ENCODE measurements at places on chromosomes 13 and 19. TPM values are rescaled to one million over a fixed set of nuclear protein-coding genes. Genes with fewer than 3 reads are reported as not detected.

DNA sequence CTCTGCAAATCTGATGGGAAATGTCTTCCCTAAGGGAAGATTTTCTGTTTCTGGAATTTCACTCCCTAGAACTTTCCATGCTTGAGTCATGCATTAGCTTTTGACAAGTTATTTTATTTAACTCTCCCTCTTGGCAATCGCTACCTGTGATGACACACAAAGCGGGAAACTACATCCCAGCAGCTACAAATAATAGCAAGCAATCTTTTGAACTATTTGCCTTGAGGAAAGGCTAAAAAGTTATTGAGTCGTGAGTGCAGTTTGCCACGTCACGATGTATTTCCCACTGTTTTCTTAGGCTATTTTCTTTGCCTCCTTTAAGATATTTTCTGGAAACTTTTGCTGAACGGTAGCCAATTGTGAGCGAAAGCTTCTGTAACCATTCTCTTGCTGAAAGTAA, 353.3 kb upstream of the HTR2A start:
- DNase-seq, result no peak

GRCh38 chr13:110479215-110479545, 82.3 kb downstream of the RAB20 start:
- no peak for DNase-seq

DNA sequence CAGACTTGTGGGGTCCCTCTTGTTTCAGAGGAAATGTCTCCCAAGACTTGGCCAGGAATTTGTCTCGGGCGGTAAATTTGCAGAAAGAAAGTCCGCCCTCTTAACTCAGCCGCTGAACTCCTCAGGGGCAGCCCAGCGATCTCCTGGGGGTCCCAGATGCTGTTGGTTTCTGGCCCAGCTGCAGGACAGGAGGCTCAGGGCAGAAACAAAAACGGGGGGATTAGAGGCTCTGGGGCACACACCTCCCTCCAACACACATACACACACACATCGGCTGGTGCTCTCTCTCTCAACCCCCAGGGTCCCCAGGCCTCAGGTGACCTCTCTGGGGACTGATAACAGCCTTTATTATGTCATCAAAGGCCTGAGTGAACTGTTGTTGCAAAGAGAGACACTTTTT, 7.1 kb downstream of the ARHGEF18 start:
- DNase-seq, result no peak

DNA sequence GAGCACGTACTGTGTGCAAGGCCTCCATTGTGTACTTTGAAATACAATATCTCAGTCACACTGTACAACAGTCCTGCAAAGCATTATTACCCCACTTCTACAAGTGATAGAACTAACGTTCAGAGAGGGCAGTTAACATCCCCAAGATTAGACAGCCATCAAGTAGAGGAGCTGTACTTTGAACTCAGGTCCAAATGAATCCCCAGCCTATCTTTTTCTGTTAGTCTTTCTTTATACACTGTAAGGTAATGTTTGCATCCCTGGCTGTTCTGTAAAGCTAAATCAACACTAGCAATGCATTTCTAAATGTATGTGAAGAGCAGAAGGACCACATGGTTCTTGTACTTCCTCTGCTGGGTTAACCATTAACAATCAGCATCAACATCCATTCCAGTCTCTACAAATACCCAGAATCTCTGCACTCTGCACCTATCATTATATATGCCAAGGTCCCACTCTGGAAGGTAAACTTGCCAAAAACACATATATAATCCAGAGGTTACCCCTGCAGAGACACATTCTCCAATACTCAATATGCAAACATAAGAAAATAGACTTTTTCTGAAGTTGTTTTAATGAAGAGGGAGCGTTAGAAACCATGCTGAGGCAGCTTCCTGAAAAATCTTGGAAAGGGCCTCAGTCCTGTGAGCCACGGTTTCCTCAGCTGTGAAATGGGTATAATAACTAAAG, 182.3 kb downstream of the MZT1 start:
- DNase-seq, result no peak

- no peak for DNase-seq
These were observed 28.1 kb downstream of the SMARCA4 start for GRCh38 chr19:10988921-10989320.

- no peak for DNase-seq
These were observed 115.2 kb downstream of the OLFM4 start for GRCh38 chr13:53143757-53144339.

GRCh38 chr19:50557009-50557613, 11.1 kb downstream of the LRRC4B start:
- DNase-seq, result no peak

- no peak for DNase-seq
These were observed 24.9 kb upstream of the DPP9 start for GRCh38 chr19:4748589-4748988.

- DNase-seq, result no peak
These were observed 4.0 kb downstream of the TMIGD2 start for GRCh38 chr19:4297901-4298809.

DNA sequence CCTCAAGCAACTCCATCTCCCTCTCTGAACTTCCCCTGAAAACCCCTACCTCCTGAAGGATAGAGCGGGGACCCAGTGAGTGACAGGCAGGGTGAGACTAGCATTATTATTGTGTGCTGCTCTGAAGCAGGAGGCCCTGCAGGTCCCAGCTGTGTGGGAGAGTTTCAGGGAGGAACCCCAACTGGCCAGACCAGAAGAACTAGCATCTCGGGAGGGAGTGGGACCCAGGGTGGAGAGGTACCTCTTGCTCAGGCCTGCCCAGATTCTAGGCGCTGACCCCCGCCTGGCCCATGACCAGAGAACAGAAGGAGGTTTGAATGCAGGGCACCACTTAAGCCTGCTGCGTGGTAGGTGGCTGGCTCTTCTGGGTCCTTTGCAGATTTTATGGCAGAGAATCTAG, 5.7 kb upstream of the LYPD3 start:
- no peak for DNase-seq

GRCh38 chr13:80173224-80173623, 167.7 kb downstream of the SPRY2 start:
- DNase-seq, result no peak

GRCh38 chr13:33106656-33107360, 90.6 kb downstream of the KL start:
- no peak for DNase-seq

DNA sequence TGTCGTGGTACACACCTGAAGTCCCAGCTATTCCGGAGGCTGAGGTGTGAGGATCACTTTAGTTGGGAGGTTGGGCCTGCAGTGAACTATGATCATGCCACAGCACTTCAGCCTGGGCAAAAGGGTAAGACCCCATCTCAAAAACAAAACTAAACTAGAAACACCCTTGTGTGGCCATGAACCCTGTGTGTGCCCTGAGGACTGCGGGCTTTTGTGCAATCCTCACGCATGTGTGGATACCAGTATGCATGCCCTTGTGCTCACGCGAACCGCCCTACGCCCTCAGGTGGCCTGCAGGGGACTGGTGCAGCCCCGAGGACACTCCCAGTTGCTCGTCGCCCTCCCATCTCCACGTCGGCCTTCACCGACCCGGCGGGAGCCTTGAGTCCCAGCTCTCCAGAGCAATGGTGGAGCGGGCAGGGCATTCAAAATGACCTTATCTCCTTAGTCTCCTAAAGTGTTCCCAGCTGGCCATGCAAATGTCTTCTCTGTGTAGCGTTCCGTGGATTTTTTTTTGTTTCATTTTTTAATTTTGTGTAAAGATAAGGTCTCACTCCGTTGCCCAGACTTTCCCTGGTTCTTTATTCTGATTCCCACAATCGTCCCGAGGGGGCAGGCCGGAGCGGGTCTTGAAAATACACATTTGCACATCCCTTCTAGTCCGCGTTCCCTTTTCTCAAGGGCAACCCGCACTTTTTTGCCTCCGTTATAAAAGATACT, 868 bp upstream of the EGLN2 start:
- peak; percentile 49 for DNase-seq

DNA sequence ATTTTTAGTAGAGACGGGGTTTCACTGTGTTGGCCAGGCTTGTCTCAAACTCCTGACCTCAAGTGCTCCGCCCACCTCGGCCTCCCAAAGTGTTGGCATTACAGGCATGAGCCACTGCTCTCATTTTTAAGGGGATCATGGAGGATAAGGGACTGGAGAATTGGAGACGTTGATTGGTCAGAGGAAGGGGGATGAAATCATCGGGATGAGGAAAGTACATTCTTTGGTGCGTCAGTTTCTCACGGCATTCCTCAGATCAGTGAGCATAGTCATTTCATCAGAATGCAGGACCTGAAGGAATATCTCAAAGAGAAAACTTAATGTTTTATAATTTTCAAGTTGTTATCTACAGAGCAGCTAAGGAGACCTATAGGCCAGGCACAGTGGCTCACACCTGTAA, 14.0 kb downstream of the ZNF114 start:
- no peak for DNase-seq

DNA sequence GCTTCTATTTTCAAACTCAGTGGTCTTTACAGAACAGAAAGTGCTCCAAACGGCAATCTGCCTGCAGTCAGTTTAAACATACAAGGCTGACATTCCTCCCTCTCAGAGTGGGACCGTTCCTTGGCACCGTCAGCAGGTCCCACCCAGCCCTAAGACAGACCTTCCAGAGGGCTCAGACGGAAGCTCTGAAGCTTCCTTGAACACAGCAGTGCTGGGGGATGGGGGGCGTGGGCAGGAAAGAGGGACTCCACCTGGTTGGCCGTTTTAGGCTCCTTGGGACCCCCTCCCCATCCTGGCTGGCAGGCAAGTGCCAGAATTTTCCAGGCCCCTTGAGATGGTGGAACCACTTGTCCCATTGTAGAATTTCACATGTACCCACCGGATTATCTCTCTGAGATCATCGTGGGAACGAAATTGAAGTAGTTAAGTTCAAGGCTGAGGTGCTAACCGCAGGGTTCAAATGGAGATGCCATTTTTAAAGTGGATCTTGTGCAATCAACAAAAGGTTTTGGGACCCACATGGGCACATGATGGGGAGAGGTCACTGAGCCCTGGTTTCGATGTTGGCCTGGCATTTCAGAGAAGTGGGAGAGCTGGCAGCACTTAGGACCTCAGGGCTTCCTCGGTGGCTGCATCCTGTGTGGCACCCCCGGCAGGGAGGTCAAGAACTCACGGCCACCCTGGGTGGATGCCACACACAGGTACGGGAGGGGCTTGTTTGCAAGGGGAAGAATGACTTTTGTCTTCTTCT, 46.2 kb downstream of the KLF2 start:
- DNase-seq, result no peak

GRCh38 chr19:1028062-1028926, 1.9 kb downstream of the CNN2 start:
- DNase-seq, result peak; percentile 75

DNA sequence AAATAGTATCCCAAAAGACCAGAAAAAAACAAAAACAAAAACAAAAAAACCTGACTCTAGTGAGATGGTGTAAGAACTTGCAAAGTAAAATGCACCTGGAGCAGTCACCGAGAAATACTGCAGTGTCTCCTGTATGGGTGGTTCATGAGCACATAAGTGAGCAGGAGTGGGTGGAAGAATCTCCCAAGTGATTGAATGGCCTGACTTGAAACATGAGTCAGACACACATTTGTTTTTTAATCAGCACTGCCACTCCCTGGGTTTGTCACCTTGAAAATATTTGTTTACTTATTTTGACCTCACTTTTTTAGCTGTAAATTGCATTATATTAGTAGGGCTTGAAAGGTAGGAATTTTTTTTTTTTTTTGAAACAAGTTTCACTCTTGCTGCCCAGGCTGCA, 2.0 kb downstream of the ZNF431 start:
- no peak for DNase-seq

DNA sequence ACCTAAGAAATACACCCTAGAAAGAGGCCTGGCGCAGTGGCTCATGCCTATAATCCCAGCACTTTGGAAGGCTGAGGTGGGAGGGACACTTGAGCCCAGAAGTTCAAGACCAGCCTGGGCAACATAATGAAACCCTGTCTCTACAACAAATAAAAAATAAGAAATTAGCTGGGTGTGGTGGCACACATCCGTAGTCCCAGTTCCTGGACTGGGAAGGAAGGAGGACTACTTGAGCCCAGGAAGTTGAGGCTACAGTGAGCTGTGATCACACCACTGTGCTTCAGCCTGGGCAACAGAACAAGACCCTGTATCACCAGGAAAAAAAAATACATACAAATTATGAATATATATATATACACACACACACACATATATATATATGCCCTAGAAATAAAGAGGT, 42.7 kb downstream of the PHF11 start:
- no peak for DNase-seq

DNA sequence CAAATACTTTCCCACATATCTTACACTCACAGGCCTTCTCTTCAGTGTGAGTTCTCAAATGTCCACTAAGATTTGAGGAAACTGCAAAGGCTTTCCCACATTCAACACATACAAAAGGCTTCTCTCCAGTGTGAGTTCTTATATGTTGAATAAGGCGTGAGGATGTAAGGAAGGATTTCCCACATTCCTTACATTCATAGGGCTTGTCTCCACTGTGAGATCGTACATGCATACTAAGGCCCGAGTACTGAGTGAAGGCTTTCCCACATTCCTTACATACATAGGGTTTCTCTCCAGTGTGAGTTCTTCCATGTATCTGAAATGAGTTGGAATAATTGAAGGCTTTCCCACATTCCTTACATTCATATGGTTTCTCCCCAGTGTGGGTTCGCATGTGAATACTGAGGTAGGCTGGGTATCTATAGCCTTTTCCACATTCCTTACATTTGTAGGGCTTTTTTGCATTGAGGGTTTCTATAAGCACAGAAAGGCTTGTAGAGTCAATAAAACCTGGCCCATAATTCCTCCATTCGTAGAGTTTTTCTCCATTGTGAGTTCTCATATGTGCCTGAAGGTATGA, 9.6 kb downstream of the ZNF426 start:
- DNase-seq, result no peak

DNA sequence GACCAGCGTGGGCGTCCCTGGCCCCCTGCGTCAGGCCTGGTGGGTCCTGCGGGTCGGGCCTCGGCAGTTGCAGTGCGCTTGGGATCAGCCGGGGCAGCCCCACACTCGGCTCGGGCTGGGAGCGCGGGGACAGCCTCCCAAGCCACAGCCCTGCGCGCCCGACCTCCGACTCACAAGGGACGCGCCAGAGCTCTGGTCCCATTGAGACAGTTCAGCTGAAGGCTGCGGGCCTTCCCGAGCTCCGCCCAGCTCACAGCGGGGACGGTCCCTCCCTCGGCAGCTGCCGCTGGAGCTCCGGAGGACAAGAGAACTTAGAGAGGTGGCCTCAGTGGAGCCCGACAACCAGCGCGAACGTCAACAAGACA, 45.7 kb upstream of the ZNF730 start:
- DNase-seq, result peak; percentile 7

- DNase-seq, result no peak
These were observed 10.5 kb downstream of the CEBPA start for GRCh38 chr19:33291623-33292534.

CEACAM5 gene
- 3.4 TPM for total RNA-seq

VSIG10L gene
- 2.3 TPM for total RNA-seq

ENOX1 gene
- total RNA-seq, result 4.5 TPM

GAPDHS gene
- 13.4 TPM for total RNA-seq

NALCN gene
- total RNA-seq, result 3.2 TPM

ACP5 gene
- 59.3 TPM for total RNA-seq

DNAJC15 gene
- total RNA-seq, result 8.2 TPM

RNF17 gene
- total RNA-seq, result not detected

SKA3 gene
- 4.3 TPM for total RNA-seq

KHSRP gene
- total RNA-seq, result 277 TPM

BBC3 gene
- 11.1 TPM for total RNA-seq

ZNF416 gene
- 5.6 TPM for total RNA-seq

Measured in prostate gland (tissue), 2 donors.